ENCODE measurements at places on chromosomes 4 and X. TPM values are rescaled to one million over a fixed set of nuclear protein-coding genes. Genes with fewer than 3 reads are reported as not detected.

The CHRDL1 gene
- 3.6 TPM for total RNA-seq

The GLRA2 gene
- not detected for total RNA-seq

The PPA2 gene
- 90.7 TPM for total RNA-seq

The TLR10 gene
- not detected for total RNA-seq

The TRIM75 gene
- not detected for total RNA-seq

The EBP gene
- 108 TPM for total RNA-seq

The VSIG1 gene
- 0.25 TPM for total RNA-seq

The FAM149A gene
- total RNA-seq = 2.4 TPM

The BST1 gene
- 1.1 TPM for total RNA-seq

The NPY1R gene
- 11.4 TPM for total RNA-seq

The DGKK gene
- 4.8 TPM for total RNA-seq

The CT45A10 gene
- not detected for total RNA-seq

The BGN gene
- 1.6 TPM for total RNA-seq

The TBX22 gene
- 0.88 TPM for total RNA-seq

The ADH1A gene
- total RNA-seq = not detected

Measured in endodermal cell (in vitro differentiated cells).